ENCODE measurements at places on chromosomes 12 and 14.

- DNase-seq, result no peak
These were observed 514.6 kb downstream of the FUT8 start for GRCh38 chr14:65926935-65927700.

DNA sequence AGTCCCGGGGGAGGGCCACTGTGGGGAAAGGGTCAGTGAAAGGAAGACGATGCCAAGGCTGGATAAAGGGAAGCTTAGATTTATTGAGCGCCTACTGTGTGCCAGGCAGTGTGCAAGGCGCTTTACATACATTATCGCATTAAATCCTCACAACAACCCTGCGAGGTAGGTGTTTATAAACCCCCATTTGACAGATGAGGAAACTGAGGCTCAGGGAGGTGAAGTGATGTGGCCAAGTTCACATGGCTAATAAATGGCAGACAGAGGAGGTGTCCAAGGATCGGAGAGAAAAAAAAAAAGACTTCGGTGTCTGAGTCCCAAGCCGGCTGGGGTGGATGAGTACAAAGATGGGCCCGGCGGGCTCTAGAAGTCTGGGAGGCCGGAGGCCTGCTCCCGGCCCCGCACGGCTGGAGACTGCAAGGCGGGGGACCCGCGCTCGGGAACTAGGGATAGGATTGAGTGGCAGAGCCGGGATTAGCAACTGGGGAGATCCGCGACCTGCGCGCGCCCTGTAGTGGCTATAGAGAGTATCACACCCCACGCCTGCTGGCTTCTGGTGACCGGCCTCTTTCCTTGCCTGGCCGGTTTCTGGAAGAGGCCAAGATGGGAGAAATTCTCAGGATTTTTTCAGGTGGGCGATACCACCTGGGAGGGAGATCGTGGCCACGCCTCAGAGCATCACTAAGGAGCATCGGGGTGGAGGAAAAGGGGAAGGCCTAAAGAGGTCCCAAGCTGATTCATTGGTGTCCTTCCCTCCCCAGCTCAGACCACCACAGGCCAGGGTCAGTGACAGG lies 3.9 kb downstream of the DDN start:
- DNase-seq, result peak; percentile 78

GRCh38 chr14:28744126-28744525 lies 22.5 kb upstream of the FOXG1 start:
- no peak for DNase-seq

DNA sequence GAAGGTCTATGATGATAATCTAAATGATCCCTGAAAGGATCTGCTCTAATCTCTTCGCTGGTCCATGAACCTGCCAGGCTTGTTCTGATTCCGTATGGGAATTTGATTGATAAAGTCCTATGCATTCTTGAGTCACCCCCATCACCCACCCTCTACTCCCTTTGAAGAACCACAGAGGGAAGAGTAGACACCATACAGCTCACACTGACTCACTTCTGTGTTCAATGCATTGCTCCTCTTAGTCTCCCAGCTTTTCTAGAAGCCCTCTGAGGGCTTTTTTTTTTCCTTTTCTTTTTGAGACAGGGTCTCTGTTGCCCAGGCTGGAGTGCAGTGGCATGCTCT lies 18.5 kb upstream of the GPRC5A start:
- no peak for DNase-seq

GRCh38 chr12:115998794-115999478 lies 278.6 kb downstream of the MED13L start:
- DNase-seq, result no peak

Measured in right renal pelvis (tissue), 4 donors.